Right ventricle myocardium inferior (tissue), 1 donor: ENCODE measurements at places on chromosomes 2 and 18. TPM values are rescaled to one million over a fixed set of nuclear protein-coding genes. Genes with fewer than 3 reads are reported as not detected.

GRCh38 chr2:38262069-38262871, 114.8 kb downstream of the ATL2 start:
- DNase-seq, result no peak

DNA sequence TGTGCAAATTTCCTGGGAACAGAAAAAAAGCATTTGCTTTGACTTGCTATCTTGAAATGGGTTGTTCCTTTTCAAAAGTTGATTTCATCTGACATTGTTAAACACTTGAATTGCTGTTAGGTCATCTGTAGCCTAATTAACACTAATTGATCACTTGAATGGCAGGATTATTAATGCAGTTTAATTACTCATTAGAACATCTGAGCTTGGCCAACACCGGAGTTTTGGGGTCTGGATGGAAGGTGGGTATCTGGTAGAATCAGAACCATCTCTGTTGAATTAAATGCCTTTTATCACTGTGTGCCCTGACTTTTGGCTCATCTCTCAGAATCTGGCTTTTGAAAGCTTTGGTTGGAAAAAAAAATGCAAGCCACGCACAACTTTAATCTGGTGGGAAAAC, 8.4 kb downstream of the DAPL1 start:
- no peak for DNase-seq

- DNase-seq, result no peak
Measured at GRCh38 chr2:151766437-151767153, 32.3 kb upstream of the NEB start.

DNER gene
- 3.3 TPM for total RNA-seq

PPP1R1C gene
- 24.0 TPM for total RNA-seq

AGXT gene
- not detected for total RNA-seq

HOXD4 gene
- total RNA-seq, result not detected

XIRP2 gene
- total RNA-seq, result 298 TPM

TUBB8B gene
- not detected for total RNA-seq
